ENCODE measurements at places on chromosomes 2 and 18.

- DNase-seq, result no peak
Observed at GRCh38 chr2:119389615-119390306, 23.0 kb downstream of the DBI start.

- DNase-seq, result no peak
Observed at GRCh38 chr18:35889677-35890076, 82.8 kb upstream of the RMP24 start.

DNA sequence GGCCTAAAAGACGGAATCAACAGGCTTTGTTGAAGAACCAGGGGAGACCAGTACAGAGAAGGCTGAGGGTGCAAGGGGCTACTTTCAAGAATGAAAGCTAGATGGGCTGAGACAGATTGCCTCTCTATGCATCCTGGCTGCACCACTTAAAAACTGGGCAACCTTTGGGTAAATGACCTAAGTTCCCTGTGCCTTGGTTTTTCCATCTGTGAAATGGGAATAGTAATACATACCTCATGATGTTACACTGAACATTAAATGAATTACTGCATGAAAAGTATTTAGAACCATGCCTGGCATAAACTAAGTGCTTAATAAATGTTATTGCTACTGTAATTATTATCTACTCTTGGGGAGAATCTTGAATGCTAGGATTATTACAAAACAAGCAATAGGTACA, 106.5 kb downstream of the PRKCE start:
- DNase-seq, result no peak

DNA sequence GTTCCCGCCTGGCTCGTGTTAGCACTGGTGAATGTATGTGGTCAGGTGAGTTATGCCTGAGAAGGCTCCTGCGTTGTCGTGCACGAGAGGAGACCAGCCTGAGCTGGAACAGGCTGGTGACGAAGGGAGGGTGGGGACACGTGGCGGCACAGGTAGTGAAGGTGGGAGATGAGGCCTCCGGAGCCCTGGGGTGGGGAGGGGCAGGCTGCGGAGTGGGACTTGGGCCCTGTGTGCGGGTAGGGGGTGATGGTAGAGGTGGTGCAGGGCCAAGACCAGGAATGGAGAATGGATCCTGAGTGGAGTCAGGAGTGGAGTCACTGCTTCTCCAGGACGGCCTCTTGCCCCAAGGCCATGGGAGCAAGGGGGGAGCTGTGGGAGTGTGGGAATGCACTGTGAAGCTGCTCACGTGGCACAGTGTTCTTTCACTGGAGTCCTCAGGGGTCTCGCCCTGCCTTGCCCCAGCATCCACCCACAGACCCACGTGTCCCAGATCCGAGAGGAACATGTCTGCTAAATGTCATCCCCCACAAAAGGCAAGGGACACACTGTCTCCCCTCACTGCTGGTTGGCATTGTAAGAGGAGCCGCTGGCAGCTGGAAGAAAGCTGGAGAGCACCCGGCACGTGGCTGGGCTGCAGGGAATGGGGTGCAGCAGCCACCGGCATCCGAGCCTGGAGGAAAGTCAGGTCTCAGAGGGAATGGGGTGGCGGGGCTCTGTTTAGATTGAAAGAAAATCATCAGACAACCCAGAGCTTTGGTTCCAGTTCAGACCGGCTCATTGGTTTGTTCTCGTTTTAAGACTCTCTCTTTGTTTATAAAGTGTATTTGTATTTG, 63.7 kb downstream of the CYP26B1 start:
- DNase-seq, result no peak

GRCh38 chr2:145682546-145683157, 1162.7 kb upstream of the ZEB2 start:
- DNase-seq, result no peak

GRCh38 chr2:138713504-138713903, 66.7 kb downstream of the NXPH2 start:
- no peak for DNase-seq

DNA sequence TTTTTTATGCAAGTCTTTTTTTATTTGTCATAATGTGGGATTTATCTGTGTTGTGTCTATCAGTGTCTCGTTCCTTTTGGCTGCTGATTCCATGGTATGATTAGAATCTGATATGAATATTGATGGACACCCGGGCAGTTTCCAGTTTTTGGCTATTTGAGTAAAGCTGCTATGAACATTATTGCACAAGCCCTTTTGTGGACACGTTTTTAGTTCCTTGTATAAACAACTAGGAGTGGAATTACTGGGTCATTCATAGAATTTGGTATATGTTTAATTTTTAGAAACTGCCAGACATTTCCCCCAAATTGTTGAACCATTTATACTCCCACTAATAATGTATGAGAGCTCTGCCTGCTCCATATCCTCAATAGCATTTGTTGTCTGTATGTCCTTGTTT, 26.6 kb downstream of the HK2 start:
- no peak for DNase-seq

GRCh38 chr2:46981662-46982350, 66.2 kb upstream of the MCFD2 start:
- DNase-seq, result no peak

- DNase-seq, result no peak
Observed at GRCh38 chr2:48415836-48416515, 114.0 kb upstream of the STON1 start.

DNA sequence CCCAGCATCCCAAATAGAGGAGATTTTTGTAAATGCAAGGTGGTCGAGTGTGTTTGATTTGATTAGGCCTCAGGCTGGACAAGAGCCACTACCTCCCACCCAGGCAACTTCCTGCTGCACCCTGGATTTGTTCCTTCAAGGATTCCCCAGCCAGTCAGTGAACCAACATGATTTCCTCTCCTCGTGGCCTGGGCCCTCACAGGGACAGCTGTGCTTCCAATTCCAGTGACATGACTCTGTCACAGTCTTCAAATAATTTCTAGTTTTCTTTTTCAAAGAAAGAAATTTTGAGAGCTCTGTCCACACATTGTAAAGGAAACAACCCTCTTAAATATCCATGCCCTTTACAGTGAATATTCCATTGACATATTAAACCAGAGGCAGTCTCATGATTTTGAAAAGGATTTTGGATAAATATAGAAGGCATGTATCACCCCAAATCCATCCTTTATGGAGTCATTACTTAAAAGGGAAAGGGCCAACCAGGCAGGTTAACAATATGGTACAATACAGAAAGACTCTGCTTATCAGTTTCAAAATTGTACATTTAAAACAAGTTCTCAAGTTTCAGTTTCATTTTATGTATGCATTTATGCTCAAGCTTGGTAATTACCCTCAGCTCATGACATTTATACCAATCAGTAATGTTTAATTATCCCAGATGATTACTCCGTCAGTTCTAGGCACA, 121.3 kb upstream of the FOSL2 start:
- DNase-seq, result no peak

DNA sequence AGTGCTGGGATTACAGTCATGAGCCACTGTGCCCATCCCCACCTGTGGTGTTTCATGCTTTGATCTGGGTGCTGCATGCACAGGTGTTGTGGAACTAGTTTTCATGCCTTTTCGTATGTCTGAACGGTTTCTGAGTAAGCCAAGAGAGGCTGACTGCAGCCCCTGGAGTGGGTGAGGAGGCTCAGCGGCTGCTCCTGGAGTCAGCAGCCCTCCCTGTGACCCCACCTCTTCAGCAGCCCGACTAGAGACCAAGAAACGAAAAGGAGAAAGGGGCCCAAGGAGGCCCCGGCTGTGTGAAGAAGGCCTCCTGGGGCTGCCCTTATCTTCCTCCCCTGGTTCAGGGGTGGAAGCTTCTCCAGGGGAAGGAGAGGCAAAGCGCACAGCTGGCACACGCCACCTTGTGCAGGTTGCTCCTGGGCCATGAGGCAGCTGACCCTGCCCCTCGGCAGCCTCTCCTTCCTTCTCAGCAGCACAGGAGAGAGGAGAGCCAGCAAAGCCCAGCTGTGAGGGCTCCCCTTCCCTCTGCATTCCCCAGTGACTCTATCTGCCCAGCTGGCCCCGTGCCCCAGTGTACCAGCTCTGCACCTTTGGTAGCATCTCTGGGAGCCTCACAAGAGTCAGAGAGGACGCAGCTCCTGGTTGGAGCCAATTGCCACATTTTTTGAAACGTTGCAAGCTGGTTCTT, 182.5 kb upstream of the HS6ST1 start:
- no peak for DNase-seq

- DNase-seq, result no peak
Observed at GRCh38 chr18:79366177-79367094, 29.3 kb upstream of the NFATC1 start.

DNA sequence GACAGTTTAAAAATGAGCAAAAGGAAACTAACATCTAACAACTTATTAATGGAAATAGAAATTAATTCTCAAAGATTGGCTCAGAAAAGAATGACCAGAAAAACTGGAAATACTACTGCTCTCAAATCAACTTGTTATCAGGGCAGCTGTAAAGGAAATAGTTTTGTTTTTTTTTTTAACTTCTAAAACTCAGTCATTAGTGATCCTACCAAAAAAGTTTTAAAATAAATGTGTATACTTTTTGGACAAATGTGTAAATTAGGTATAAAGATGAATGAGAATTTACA, 52.1 kb upstream of the PEX13 start:
- no peak for DNase-seq

GRCh38 chr2:134576478-134576877, 142.3 kb downstream of the TMEM163 start:
- no peak for DNase-seq

DNA sequence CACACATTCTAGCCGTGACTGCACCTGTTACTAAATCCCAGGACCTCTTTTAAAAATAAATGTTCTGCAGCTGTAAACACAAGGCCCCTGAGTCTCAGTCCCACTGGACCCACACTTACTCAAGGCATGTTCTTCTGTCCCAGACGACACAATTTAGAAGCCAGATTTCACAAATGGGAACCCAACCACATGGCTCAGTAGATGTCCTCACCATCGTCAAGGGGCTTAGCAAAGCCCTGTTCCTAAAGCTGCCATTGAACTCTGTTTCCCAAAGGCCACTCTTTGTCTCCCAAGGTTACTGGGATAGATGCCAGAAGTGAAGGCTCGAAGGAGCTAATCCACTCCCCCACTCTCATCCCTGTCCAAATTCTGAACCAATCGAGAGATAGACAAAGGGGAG, 301.0 kb downstream of the GALR1 start:
- no peak for DNase-seq

DNA sequence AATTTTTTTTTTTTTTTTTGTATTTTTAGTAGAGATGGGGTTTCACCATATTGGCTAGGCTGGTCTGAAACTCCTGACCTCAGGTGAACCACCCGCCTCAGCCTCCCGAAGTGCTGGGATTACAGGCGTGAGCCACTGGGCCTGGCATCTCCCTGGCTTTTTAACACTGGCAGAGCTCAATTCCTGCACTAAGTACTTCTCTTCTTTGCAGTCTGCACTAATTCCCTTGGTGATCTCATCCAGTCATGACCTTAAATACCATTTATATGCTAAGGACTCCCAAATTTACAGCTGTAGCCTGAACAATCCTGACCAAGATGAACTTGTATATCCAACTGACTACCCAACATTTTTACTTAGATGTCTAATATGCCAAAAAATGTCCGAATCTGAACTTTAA, 10.2 kb downstream of the PREPL start:
- DNase-seq, result no peak

GRCh38 chr2:106745468-106745867, 140.5 kb downstream of the ST6GAL2 start:
- DNase-seq, result no peak

GRCh38 chr2:174683392-174683759, 80.9 kb downstream of the CHRNA1 start:
- DNase-seq, result no peak

DNA sequence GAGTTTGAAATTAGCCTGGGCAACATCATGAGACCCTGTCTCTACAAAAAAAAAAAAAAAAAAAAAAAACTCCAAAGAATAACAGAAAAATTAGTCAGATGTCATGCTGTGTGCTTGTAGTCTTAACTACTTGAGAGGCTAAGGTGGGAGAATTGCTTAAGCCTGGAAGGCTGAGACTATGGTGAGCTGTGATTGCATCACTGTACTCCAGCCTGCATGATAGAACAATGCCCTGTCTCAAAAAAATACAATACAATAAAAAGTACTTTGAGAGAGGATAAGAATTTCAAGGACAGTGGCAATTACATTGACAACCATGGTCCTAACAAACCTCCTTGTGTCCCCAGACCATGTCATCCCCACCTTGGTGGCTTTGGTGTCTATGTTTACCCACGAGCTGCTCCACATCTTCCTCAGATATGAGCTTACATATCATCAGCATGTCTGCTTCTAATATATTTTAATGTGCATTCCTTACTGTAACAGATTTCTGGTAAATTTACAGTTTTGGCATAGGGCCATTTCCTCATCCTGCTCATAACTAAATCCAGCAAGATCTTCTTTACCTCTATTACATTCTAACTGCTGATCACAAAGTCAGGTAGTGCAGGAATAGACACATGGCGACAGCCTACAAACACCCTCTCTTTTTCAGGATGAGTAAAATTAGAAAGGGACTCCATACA, 437.7 kb upstream of the HNRNPA3 start:
- DNase-seq, result no peak

GRCh38 chr2:230693411-230693810, 19.2 kb upstream of the CAB39 start:
- no peak for DNase-seq

DNA sequence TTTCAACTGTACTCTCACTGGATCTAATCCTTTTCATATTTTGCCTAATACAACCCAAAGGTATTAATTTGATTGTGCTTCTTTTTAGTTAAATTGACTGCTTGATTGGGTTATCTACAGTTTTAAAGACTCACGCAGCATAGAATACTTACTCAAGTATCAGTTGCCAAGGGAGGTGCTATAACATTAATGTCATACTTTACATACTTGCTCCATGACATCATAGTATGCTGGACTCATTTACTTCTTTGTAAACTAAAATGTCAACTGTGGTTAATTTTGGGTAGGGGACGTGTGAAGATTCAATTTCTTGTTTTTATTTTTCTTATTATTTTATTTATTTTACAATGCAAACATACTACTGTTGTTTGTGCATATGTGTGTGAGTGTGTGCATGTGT, 716.2 kb upstream of the VRK2 start:
- peak; percentile 83 for DNase-seq

DNA sequence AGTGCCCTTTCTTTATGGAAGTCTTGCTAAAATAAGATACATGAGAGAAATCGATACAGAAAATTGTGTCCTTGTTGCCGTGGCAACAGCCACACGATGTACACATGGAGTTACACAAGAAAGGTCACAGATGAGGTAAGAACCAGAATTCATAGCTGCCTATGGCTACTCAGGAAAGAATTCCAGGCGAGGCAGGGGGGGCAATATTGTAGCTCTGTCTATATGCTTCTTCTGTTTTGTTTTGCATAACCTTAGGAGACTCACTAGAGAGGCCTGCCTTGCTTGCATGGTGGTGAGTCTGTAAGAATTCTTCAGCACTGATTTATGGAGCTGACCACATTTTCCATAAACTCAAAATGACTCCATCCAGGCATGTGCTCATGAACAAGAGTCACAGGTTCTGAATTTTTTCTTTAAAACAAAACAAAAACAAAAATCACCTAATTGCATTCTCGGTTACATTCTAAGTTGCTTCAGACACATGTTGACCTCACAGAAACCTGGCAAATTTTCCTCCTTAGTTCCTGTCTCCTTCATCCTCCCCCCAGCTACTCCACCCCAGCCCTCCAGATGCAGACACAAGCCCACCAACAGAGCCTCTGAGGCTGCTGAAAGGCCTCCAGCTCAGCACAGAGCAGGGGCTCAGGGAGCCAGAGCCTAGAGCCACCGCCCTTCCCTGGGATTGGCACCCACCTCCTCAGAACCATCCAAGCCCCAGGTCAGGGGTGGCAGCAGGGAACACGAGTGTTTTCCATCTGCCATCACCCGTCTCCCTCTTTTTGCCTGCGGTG, 183.5 kb downstream of the ANTXR1 start:
- no peak for DNase-seq

- no peak for DNase-seq
Observed at GRCh38 chr2:50097148-50097547, 934.8 kb downstream of the NRXN1 start.
